ENCODE measurements at places on chromosomes 5 and 9. TPM values are rescaled to one million over a fixed set of nuclear protein-coding genes. Genes with fewer than 3 reads are reported as not detected.

GRCh38 chr5:157600252-157600651 lies 24.7 kb upstream of the ADAM19 start:
- no peak for DNase-seq

- no peak for DNase-seq
Observed at GRCh38 chr5:53334431-53334941, 145.9 kb upstream of the FST start.

- DNase-seq = no peak
Observed at GRCh38 chr5:38641003-38641402, 84.6 kb upstream of the LIFR start.

GRCh38 chr5:98631311-98632054 lies 142.0 kb upstream of the RGMB start:
- no peak for DNase-seq

Gene SLC28A3
- 0.11 TPM for total RNA-seq

DNA sequence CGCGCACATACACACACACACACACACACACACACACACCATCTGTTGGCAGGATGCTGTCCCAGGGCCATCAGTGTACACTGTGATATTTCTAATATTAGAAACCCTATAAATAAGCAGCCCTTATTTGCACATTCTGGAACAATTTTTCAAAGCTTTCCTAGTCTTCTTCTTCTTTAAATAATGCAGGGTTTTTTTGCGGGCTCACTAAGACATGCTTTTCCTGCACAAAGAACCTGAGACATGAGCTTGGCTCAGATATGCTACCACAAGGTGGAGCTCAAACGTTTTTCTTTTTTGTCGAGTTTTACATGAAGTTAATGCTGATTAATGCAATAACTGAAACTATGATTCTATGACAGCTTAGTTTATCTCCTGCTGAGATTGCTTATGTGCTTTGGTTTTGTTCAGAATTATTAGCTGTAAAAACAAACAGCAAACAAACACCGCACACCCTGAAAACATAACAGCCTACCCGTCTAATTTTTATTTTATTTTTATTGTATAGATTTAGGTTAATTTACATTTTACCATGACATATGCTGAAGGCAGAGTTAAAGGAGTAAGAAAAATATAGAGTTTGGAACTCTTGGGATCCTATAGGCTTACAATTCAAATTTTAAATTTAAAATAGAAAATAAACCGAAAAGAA lies 95.8 kb downstream of the ALDH1A1 start:
- DNase-seq = no peak

DNA sequence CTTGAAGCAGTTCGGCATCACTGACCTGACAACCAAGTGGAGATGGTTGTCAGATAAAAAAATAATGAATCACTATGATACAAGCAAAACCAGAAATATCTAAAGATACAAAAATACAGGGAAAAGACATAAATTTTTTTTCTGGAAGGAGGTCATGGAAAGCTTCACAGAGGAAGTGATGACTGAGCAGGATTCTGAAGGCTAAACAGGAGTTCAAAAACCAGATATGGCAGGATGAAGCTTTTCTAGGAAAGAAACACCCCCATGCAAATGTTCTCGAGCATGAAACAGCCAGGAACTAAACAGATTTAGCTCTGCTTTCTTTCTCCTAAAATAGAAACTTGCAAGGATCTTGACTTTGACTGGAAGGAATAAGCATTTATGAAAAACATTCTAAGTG lies 60.7 kb upstream of the IFNE start:
- no peak for DNase-seq

GRCh38 chr5:89421035-89421434 lies 538.1 kb upstream of the MEF2C start:
- no peak for DNase-seq

- DNase-seq = peak; percentile 31
Observed at GRCh38 chr5:132016721-132017250, 5.3 kb upstream of the ACSL6 start.

DNA sequence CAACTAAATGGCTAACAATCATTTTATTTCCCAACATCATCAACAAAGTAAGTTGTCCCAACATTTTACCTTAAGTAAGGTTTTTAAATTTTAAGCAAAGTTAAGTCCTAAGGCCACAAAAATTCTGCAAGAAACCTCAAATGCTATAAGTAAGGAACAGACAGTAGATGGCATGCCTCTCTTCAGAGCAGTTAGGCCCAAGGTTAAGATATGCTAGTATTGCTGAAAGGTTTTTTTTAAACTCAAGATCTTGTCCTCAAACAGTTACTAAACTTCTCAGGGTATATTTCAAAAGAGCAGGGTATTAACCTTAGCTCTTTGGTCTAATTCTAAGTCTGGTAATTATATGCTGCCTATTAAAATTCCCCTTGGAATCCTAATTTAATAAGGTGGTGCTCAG lies 35.1 kb downstream of the PJA2 start:
- no peak for DNase-seq

GRCh38 chr9:69678843-69679538 lies 6.8 kb upstream of the APBA1 start:
- no peak for DNase-seq

DNA sequence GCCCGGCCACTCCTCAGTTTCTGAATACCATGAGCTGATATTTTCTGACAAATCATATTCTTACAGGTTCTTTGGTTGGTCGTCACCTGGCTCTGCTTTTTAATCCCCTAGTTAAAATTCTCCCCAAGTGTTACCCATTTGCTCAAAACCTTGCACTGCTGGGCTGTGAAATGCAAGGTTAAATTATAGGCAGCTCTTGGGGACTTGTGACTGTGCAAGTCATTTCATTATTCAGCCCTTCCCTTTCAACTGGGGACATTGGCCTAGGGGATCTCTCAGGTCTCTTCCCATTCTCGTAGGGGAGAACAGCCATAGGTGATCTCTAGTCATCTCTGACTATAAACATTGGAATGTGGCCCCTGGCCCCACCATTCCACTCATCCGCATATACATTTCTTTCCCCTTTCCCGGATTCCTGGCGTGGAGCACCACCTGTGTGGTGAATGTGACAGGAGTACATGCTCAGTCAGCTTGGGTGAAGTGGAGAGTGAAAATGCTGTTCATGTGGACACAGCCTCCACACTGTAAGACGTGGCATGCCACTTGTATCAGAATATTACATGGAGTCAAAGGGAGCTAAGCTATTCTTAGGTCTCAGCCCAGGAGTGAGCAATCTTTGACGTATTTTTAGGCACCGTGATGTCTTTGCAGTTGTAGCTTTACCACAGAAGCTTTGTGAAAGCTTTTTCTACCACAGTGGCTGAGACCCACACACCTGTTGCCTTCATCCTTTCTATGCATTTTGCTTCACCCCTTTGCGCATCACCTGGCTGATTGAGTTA lies 386.7 kb downstream of the KDM4C start:
- DNase-seq = no peak

Gene CRB2
- total RNA-seq = not detected

GRCh38 chr9:69193685-69194032 lies 19.6 kb downstream of the TJP2 start:
- no peak for DNase-seq

GRCh38 chr5:16784843-16785791 lies 151.0 kb downstream of the MYO10 start:
- DNase-seq = no peak

DNA sequence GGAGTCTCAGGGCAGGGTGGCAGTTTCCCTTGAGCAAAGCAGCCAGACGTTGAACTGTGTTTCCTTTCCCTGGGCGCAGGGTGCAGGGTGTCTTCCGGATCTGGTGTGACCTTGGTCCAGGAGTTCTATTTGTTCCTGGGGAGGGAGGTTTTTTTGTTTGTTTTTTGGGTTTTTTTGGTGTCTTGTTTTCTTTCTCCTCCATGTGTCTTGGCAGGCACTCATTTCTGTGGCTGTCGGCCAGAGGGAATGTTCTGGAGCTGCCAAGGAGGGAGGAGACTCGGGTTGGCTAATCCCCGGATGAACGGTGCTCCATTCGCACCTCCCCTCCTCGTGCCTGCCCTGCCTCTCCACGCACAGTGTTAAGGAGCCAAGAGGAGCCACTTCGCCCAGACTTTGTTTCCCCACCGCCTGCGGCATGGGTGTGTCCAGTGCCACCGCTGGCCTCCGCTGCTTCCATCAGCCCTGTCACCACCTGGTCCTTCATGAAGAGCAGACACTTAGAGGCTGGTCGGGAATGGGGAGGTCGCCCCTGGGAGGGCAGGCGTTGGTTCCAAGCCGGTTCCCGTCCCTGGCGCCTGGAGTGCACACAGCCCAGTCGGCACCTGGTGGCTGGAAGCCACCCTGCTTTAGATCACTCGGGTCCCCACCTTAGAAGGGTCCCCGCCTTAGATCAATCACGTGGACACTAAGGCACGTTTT lies 3.5 kb upstream of the PHYHD1 start:
- no peak for DNase-seq

DNA sequence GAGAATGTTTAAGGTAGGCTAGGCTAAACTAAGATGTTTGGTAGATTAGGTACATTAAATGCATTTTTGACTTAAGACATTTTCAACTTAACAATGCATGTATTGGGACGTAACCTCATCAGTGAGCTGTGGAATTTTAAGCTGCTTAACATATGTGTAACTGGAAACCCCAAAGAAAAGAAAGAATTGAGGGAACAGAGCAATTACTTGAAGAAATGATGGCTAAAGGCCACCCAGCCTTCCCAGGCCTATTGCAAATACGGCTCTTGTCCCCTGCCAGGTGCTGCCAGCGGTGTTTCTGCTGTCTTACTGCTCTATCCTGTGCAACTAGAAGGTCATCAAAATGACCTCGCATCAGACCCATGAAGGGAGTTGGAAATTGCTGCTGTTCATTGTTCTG lies 52.0 kb downstream of the RICTOR start:
- DNase-seq = no peak

DNA sequence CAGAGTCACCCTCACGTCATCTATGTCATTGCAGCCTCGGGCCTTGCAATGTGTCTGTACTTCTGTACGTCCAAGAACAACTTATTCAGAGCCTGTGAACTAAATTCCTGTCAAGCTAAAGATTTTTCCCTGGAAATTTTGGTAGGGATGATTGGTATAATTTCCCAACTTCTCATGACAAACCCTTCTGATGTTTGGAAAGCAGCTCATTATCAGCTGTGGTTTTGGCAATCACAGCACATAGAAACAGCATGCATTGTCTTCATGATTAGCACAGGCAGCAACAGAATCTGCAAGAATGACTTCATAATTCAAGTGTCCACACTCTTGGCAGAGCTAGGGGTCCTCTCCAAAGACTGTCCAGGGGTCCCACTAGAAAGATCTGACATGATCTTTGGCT lies 49.5 kb downstream of the APBA1 start:
- DNase-seq = no peak

DNA sequence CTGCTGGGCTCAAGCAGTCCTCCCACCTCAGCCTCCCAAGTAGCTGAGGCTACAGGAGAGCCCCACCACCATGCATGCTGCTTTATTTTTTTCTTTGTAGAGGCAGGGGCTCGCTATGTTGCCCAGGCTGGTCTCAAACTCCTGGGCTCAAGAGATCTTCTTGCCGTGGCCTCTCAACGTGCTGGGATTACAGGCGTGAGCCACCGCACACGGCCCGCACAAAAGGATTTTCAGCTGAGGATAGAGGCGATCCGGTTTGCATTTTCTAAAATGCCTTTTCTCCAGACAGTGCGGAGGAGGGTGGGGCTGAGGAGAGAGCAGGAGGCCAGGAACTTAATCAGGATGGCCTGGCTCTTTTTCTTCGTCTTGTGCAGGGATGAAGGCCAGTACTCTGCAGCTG lies 6.9 kb downstream of the HRH2 start:
- no peak for DNase-seq

DNA sequence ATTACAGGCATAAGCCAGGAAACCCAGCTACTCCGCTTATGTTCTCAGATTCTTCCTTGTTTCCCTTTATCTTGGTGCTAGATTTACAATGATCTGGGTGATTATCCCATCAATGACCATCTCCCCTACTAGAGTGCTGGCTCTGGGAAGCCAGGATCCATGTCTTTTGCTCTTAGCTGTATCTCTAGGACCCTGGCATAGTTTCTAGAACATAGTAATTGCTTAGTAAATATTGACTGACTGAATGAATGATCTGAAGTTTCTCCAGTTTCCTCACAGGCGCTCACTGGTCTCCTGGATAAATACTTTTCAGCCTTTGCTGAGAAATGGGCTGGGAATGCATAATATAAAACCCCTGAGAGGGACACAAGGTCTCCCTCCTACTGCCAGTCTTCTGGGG lies 60.0 kb upstream of the KLF9 start:
- no peak for DNase-seq

GRCh38 chr5:854217-854616 lies 3.4 kb upstream of the ZDHHC11 start:
- no peak for DNase-seq

GRCh38 chr5:53482717-53483638 lies 2.5 kb downstream of the FST start:
- peak; percentile 78 for DNase-seq
